ENCODE measurements at places on chromosomes 1 and 21.

GRCh38 chr1:154186177-154186576 lies 5.7 kb downstream of the TPM3 start:
- DNase-seq = peak; percentile 77

- no peak for DNase-seq
These were observed 8.8 kb upstream of the PLXNA2 start for GRCh38 chr1:208252836-208253576.

DNA sequence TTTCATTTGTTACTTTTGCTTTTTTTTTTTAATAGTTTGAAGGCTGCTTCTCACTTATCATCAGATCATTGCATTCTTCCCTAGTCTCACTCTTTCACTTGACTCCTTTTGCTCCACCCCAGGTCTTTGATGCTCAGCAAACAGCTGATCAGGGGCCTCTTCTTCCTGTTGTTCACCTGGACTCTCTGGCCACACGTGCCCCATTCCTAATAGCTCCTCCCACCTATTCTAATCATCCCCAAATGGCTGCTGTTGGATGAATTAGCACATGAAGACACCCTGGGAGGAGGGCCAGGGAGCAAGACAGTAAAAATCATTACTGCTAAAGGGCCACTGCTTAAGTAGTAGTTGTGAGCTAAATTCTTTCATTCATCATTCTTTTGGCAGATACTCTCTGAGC lies 119.5 kb downstream of the MAB21L3 start:
- DNase-seq = no peak

- DNase-seq = no peak
These were observed 20.6 kb downstream of the SPOCD1 start for GRCh38 chr1:31795096-31795675.

DNA sequence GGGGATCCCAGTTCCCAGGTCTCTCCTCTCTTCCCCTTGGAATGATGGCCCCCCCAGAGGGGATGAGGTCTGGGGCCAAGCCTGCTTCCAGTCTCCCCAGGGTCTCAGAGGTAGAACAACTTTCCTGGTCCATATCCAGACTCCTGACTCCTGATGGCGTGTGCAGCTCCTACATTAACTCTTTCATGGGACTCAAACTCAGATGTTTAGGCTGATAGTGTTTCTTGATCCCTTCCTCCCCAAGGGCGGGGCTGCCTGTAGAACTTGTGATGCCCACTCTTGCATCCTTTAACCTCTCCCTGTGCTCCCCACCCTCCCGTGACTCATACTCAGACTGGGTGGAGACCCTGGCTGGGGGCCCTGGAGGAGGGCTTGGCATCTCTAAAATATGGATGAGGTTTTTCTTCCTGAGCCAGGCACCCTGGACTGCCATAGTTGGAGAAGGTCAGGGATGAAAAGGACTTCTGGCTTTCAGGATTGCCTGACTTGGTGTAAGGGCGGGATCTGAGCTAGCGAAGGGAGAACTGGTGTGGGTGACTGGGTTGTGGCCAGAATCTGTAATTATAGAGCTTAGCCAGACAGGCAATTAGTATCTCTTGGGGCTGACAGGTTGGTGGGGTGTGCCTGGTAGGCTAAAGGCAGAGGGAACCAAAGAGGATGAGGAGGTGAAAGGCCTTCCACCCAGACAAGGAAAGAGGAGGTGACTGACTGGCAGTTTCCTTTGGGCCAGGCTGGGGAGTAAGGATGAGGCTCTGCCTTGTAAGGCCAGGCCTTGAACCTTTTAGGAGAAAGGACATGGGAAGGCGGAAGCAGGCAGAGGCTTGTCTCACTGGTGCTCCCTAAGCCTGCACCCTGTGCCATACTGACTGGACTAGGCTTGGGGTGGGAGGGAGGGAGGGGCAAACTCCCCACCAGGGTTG lies 1.5 kb downstream of the ATP8B2 start:
- DNase-seq = peak; percentile 35

DNA sequence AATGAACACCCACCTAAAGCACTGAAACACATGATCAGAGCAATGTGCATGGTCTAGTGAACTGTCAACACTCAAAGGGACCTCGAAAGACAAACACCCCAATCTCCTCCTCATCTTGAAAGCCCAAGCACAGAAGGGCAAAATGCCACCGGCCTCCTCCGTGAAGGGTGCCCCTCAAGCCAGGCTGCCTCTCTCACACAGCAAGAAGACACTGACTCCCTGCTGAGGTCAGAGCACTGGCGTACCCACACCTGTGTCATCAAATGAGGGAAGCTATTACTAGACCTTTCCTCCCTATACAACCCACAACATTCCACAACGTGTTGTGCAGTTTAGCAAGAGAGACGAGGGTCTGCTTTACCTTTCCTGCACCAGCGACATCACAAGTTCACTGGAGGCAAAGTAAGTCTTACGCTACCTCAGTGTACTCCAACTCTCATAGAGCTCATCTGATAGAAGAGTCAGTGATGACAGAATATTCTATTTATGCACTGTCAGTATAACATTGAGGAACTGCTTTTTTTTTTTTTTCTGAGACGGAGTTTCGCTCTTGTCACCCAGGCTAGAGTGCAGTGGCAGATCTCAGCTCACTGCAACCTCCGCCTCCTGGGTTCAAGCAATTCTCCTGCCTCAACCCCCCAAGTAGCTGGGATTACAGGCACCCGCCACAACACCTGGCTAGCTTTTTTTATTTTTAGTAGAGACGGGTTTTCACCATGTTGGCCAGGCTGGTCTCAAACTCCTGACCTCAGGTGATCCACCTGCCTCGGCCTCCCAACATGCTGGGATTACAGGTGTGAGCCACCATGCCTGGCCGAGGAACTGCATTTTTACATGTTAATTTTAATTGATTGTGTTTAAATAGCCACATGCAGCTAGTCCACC lies 3.3 kb downstream of the SH3BP5L start:
- DNase-seq = no peak

GRCh38 chr1:180612632-180613031 lies 19.2 kb upstream of the XPR1 start:
- DNase-seq = no peak

- DNase-seq = peak; percentile 78
These were observed 7.4 kb upstream of the MPL start for GRCh38 chr1:43329995-43330751.

DNA sequence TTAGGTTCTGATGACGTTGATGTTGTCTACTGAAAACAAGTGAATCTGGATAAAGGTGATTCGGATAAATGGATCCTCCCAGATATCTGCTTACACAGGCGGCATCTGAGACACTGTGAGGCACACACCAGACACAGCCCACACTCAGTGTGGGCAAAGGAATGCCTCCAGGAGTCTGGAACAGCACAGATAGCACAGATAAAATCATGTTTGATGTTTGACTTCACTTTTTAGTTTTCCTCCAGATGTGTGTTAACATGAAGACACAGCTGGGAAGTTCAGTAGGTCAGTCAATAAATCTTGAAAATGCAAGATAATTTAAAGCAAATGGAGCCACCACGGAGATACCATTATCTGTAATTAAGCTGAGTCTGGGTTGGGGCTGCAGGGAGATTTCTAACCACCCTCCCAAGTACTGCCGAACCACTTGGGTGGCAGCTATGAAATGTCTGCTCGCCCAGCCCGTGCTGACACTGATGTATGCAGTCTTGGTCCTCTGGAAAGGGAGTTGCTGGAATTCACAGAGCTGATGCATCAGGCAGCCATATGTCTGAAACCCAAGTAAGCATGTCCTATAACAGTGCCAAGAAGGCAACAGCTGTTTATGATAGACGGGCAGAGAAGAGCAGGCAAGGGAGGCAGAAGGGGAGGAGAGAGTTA lies 11.7 kb downstream of the CAPN9 start:
- no peak for DNase-seq

DNA sequence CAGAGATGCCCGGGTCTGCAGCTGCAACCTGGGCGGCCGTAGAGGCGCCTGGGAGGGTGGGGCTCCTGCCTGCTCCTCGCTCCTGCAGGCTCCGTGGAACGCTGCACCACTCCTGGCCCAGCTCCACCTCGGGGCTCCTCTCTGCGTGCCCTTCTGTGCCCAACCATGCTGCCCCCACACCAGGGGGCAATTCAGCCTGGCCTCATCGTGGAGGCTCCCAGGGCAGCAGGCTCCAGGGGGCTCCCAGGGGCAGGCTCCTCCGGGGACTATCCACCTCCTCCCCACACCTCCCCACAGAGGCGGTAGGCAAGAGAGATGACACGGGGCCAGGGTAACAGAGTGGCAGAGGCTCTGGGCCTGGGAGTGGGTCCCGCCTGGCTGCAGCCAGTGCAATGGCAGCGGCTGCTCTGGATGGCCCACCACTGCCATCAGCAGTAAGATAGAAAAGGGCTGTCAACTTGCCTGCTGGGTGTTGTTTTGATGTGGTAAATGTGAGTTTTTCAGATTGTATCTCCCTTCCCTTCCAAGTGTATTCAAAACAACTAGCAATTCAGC lies 22.4 kb upstream of the LRRC8C start:
- peak; percentile 42 for DNase-seq

- no peak for DNase-seq
These were observed 133.6 kb upstream of the SLC45A1 start for GRCh38 chr1:8184301-8184700.

DNA sequence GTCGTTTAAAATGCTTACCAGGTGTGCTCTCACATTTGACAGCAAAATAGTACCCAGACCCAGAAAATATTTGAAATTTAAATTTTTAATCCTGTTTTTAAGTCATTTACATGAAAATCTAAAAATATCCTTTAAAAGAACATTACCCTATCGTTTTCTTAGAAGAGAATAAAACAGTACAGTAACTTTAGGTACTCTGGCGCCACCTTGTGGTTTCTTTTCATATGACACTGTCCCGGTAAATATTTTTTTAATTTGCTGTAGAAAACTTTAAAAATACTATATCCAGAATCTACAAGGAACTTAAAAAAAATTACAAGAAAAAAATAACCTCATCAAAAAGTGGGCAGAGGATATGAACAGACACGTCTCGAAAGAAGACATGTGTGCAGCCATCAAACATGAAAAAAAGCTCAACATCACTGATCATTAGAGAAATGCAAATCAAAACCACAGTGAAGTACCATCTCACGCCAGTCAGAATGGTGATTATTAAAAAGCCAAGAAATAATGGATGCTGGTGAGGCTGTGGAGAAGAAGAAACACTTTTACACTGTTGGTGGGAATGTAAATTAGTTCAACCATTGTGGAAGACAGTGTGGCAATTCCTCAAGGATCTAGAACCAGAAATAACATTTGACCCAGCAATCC lies 129.2 kb downstream of the RGS21 start:
- peak; percentile 57 for DNase-seq

DNA sequence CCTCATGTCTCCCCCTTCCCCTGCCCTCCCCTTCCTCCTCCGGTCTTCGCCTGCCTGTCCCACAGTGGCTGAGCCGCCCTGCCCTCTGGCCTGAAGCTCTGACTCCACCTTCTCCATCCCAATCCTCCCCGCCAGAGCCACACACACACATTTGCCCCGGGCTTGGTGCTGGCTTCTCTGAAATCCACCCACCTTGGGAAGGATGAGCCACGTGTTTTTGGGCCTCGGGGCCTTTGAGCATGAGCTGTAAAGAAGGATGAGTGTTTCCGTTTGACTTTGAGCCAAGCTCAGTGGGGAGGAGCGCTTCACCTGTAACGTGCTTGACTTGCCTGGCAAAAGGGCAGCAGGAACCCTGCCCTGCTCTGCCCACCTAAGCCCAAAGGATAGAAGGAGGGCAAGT lies 295.1 kb downstream of the SIPA1L2 start:
- no peak for DNase-seq

- DNase-seq = no peak
These were observed 26.8 kb upstream of the CD1D start for GRCh38 chr1:158153746-158154444.

- no peak for DNase-seq
These were observed 1.4 kb downstream of the DSCAM start for GRCh38 chr21:40845441-40845995.

GRCh38 chr1:1942753-1943656 lies 23.9 kb upstream of the TMEM52 start:
- no peak for DNase-seq

DNA sequence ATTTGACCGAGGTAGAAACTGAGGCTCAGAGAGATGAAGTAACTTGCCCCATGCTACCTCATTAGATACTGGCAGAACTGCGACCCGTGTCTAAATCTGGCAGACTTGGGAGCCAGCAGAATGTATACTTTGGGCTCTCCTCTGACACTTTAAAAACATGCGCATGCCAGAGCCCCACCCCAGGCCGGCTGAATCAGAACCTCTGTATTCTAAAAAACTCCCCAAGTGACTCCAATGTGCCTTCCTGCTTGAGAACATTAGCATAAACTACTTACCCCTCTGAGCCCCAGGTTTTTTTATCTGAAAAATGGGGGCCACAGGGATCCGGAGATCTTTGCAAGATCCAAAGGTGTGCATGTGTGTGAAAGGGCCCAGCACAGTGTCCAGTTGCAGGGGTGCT lies 344.7 kb upstream of the USP24 start:
- DNase-seq = no peak

GRCh38 chr1:234758851-234759250 lies 148.9 kb upstream of the IRF2BP2 start:
- DNase-seq = no peak

GRCh38 chr1:94926915-94927404 lies at the start of gene CNN3:
Gene CNN3, minus strand, starts transcription at chr1:94927110. Its CDS starts 216 bp downstream, at chr1:94926894.
- peak; percentile 70 for DNase-seq

GRCh38 chr1:39065542-39065941 lies 39.4 kb downstream of the NDUFS5 start:
- no peak for DNase-seq

- DNase-seq = no peak
These were observed 102.5 kb downstream of the TRABD2B start for GRCh38 chr1:47894410-47895278.

DNA sequence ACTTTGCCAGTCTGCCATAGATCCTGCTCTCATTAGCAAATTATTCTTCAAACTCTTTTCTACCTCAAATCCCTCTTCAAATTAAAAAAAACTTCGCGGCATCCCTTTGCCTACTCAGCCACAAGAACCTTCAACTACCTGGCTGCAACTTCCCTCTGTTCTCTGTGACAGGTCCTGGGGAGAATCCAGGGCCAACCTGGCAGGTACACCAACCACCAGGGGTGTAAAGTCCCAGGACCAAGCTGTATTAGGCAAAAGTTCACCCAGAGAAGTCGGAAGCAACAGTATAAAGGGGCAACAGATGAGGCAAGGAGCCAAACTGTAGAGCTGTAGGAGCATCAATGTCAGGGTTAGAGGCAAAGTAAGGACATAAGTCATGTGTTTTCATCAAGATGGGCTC lies 18.3 kb upstream of the ITLN2 start:
- DNase-seq = no peak

DNA sequence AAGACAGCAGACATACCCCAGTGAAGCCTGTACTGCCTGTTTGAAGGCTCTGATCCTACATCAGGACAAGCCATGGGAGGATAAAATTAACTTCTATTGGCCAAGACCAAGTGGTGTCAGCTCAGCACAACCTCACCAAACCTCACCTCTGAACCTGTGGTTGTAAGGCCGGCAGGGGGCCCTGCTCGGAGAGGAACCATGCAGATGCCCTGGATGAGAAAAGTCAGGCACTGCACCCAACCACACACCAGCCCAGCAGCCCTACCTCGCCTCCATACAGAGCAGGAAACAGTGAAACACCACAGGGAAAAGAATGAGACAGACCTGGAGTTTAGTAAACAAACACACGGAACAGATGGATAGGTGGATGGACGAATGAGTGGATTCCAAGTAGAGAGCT lies 70.0 kb upstream of the PAX7 start:
- no peak for DNase-seq

All from activated CD4-positive, alpha-beta T cell treated with anti-CD3 and anti-CD28 coated beads, Interleukin-2, amount 50 U/mL, for 48 hours (primary cell).